NCI-H1436 treated with DMSO at 0.1 percent for 48 hours (cell line): ENCODE measurements at places on chromosomes 12 and 14.

DNA sequence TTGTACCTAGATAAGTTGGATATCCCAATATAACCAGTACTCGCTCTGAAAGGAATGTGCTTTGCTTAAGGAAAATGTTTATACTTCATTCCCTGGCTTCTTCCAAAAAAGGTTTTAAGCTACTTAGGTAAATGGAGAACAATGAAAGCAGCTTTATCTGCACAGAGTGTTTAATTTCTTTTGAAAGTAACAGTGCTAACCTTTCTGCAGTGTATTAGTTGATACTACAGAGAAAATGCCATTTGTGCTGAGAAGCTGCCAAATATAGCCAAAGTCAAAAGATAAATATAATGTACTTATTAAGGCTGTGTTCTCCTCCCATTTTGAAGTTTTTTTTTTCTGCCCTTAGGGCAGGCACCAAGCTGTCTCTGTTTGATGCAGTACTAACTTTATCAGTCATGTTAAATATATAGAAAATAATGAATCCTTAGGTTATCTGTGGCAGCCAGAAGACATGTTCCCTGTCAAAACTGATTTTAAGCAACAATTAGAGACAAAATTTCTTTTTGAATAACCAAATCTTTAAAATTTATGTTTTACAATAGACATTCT lies 145.4 kb upstream of the KITLG start:
- no peak for DNase-seq

DNA sequence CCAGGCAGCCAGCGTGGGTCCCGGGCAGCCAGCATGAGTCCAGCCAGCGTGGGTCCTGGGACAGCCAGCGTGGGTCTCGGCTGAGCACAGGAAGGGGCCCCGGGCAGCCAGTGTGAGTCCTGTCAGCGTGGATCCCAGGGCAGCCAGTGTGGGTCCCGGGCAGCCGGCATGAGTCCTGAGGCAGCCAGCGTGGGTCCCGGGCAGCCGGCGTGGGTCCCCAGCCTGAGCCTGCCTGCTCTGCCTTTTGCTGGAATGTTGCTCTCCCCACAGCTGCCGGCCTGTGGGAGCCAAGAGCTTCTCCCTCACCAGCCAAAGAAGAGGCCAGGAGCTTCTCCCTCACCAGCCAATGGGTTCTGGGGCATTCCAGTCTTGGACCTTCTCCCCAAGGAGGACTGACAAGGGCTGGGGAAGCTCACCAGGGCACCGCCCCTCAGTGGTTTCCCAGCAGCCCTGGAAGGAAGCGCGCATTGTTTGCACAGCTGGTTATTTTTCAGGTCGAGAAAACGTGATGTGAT lies 15.0 kb upstream of the RFLNA start:
- DNase-seq = no peak

DNA sequence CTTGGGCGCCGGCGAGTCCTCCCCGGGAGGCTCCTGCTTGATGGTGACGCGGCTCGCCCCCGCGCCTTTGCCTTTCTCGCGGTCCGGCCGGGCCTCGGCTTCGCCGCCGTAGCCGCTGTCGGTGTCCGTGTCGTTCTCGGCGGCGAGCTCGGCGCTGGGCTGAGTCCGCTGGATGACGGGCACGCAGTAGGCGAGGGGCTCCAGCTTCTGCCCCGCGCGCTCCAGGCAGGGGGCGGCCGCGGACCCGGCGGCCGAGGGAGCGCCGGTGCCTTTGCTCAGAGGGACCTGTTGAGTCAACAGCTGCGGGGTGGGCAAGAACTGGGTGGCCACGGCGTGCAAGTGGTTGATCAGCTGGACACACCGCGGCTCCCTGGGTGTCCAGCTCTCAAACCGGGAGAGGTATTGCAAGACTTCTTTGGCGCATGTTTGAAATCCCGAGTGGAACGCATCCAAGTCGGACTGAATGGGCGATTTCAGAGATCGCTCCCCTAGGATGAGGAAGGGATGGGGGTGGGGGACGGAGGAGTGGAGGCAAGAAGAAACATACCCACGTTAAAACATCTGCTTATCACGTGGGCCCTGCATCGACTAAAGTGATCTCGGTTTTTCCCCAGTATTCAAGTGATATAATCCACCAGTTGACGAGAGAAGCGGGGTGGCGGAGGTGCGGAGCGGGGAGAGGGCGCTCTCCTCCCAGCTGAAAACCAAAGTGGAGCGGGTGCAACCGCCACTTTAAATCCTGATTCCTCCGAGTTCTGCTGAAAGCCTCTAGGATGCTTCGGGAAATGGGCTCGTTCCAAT lies 2.0 kb downstream of the BHLHE41 start:
- DNase-seq = no peak

- no peak for DNase-seq
These were observed 151.5 kb upstream of the SLC38A2 start for GRCh38 chr12:46523863-46524770.

DNA sequence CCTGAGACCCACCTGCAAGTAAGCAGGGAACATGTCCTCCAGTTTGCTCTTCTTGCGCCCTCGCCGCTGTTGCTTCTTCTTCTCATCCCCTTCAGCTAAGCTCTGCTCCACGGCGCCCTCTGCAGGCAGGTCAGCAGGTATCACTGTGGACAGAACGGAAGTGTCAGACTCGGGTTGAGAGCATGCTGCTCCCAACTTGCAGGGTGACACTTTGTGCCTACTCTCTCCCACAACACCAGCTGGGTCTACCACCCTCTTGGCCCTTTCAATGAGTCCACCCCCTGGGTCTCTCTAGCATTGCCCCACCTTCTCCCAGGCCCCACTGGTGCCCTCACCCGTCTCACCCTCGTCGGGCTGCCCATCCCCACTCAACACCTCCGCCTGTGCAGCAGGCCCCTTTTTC lies 16.7 kb downstream of the KMT2D start:
- DNase-seq = no peak

DNA sequence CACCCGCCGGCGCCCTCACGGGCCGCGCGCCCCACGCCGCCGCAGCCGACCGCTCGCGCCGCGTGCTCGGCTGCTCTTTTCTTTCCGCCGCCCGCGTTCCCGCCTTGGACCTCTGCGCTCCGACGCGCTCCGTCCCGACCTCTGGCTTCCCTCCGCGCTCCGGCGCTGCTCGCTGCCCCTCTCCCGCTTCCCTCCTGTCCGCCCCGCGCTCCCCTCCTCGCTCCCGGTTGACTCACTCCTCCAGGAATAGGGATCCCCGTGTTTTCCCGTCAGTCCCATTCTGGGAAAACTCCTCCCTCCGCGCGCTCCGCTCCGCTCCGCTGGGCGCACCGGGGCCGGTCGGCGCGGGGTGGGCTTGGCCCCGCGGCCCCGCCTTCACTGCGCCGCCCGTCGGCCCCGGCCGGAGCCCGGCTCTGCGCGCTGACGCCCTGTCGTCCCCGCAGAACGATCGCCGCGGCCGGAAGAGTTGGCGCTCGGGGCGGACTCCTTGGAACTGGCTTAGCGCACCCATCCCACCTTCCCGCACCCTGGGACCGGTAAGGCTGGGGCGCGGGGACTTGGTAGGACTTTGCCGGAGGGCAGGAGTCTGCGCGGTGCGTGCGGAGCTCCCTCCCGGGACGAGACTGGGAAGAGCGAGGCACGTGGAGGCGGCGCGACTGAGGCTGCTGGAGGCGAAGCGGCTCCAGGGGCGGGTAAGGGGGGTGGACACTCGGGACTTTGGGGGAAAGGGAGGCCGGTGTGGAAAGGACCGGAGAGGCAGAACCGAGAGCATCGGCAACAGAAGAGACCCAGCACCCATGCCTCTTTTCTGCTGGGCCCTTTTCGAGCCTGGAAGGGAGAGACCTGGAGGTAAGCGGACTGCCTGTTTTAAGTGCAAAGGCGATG lies 550 bp downstream of the TEAD4 start:
- no peak for DNase-seq

DNA sequence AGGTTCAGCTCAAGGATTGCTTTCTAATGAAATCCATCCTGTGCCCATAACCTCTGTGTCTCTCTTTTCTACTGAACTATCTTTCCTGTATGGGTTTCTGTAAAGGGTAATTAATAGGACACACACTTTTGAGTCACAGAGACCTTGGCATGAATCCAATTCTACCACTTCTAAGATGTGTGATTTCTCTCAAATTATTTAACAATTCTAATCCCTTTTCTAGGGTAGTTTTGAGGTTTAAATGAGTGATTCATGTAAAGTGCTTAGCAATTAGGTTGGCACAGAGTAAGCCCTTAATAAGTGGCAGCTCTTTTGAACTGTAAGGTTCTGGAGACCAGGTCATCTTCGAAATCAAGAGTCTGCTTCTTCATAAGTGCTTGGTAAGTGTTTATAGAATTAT lies 202.7 kb downstream of the RASSF9 start:
- DNase-seq = no peak

GRCh38 chr12:12482150-12482761 lies 80.4 kb downstream of the DUSP16 start:
- DNase-seq = no peak

DNA sequence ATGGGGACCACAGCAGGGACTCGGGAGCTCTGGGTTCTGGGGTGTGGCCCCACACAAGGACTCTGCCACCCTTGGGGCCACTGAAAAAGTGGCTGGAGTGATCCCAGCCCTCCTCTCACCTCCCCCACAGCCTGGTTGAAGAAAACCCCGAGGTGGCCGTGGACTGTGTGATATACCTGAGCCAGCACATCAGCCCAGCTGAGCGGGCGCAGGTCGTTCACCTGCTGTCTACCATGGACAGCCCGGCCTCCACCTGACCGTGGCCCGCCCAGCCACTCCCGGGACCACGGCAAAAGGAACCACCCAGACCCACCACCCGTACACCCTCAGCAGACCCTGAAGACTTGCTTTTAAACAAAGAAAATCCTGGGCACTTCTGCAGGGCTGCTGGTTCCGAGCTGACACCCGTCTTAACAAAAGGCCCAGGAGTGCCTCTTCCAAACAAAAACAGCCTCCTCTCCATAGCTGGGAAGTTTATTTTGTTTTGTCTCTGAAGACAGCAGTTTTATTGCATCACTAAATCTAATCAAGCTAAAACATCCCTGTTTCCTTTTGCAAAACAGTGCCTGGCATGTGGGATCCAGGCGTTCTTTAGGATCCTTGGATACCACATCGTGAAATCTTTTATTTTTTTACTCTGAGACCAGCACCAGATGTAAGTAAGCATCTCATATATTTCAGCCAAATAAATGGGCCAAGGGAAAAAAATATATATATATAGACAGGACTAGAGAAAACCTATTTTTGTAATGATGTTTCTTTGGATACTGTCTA lies 42.8 kb downstream of the FOXN4 start:
- DNase-seq = no peak

DNA sequence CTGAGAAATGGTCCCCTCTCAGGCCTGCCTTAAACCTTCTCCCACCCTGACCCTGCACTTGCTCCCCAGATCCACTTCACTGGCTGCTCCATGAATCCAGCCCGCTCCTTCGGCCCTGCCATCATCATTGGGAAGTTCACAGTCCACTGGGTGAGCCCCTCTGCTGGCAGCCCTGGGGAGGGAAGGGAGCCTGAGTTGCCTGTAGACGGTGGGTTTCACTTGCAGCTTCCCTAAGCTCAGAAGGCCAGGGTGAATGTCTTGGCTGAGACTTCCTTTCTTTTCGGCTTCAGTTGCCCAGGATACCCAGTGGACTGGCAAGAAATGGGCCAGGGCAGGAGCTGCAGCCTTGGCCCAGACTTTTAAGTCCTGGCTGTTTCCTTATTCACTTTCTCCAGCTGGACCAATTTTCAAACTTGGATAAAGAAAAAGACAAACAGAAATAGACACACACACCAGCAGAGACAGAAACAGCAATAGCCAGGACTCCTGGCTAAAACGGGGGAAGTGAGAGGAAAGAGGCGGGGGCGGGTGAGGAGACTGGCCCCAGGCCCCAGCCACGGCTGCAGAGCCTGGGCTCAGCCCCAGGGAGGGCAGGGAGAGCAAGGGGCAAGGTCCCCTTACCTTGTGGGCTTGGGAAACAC lies 2.0 kb downstream of the AQP6 start:
- no peak for DNase-seq

DNA sequence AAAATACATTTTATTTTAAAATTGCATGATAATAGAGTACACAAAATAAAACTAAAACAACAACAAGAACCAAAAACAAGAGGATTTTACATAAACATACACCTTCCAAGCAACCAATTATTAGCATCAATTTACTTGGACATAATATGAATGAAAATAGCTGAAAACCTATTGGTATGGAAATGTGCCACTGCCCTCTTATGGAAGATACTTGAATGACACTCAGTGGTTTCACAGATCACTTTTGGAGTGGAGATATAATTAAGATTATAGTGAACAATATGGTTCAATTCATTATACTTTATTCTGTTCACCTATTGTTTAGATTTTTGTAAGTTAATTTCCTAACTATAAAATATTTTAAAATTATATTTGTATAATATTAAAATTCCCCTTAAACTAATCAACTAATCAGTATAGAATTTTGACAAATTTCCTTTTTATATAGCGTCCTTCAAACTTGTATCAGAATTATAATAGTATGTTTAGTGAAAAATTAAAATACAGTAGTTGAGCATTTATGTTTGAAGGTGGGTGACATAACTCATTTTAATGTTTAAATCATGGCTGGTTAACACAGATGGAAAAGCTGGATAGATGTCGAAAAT lies 70.1 kb downstream of the SLC6A15 start:
- peak; percentile 46 for DNase-seq

GRCh38 chr14:93476305-93476704 lies 45.6 kb downstream of the UNC79 start:
- DNase-seq = no peak

- no peak for DNase-seq
These were observed 143.7 kb downstream of the ASCL4 start for GRCh38 chr12:107917912-107918800.

DNA sequence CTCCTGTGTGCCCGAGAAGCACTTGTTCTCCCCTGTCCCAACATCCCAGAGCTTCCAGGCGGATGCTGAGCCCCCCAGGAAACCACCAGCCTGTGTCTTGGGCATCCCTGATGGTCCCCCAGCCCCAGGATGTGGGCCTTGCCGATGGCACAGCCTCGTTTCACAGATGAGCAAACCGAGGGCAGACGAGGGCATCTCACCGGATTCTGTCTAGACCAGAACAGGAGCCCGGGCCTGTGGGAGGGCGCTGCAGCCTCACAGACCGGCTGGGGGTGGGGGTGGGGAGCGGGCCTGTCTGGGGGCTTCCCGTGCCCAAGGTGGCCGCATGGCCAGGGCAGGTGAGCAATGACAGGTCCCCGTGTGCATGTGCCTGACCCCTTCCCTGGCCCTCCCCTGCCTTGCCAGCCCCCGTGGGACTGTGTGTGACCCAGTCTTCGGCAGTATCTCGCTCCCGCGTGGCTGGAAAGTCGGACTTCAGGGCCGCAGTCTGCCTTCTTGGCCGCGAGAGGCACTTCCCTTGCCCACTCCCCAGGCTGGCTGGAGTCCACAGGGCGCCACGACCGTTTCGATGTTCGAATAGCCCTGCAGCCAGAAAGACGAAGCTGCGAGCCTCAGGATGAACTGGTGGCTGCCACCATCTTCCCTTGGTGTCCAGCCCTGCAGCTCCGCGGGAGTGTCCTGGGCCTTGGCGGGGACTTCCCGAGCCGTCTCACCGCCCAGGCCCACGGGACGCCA lies 8.9 kb downstream of the RFLNA start:
- DNase-seq = no peak

DNA sequence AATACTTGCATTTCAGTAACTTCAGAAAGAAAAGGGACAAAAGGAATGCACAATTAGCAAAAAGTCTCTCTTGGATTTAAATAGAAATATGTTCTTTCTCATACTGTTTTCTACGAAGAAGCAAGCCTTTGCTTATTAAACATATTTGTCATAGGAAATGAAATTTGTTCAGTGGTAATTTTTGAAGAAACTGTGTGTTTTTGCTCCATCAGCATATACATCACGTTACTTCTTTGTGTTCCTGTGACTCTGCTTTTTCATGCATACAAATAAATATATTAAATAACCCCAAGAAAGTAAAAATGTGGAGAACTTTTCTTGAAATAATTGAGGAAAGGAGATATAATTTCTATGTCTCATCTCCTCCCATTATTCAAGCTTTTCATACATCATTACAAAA lies 39.7 kb downstream of the CD163L1 start:
- DNase-seq = no peak

- DNase-seq = no peak
These were observed 7.7 kb upstream of the NCKAP1L start for GRCh38 chr12:54489857-54490256.
